ENCODE measurements at places on chromosomes 5 and 9.

DNA sequence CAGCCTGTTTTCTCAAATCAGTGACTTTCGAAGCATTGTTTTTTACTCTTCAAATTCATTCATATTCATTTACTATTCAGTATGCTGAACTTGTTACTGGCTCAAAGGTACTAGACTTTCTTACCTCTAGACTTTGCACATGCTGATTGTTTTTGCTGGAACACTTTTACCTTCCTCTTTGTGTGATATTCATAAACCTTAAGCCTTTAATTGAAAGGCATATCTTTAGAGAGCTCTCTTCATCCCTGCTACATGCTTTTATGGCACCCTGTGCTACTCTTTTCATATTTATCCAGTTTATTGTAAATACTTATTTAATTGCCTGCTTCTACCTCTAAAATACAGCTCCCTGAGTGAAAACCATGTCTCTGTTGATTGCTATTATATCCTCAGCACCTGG is 48.7 kb upstream of the LRRC19 start:
- DNase-seq: no peak

DNA sequence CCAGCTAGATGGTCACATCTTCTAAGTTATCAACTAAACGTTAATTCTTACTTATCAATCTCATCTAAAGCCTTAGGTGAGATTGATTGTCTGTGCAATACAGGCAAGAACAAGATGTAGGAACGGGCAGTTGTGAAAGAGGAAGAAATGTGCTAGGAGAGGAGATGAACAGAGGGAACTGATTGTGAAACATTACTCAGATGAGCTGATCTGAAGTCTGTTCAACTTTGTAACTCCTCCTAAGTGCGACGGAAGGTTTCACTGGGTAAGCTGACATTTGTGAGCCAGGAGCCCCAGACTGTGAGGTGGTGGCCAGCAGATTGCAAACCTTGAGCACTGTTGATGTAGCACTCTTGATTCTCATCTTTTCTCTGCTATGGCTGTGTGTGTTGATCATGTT is 204.1 kb downstream of the CD180 start:
- DNase-seq: no peak

GRCh38 chr5:79962575-79963222 is 28.4 kb downstream of the MTX3 start:
- DNase-seq: no peak

DNA sequence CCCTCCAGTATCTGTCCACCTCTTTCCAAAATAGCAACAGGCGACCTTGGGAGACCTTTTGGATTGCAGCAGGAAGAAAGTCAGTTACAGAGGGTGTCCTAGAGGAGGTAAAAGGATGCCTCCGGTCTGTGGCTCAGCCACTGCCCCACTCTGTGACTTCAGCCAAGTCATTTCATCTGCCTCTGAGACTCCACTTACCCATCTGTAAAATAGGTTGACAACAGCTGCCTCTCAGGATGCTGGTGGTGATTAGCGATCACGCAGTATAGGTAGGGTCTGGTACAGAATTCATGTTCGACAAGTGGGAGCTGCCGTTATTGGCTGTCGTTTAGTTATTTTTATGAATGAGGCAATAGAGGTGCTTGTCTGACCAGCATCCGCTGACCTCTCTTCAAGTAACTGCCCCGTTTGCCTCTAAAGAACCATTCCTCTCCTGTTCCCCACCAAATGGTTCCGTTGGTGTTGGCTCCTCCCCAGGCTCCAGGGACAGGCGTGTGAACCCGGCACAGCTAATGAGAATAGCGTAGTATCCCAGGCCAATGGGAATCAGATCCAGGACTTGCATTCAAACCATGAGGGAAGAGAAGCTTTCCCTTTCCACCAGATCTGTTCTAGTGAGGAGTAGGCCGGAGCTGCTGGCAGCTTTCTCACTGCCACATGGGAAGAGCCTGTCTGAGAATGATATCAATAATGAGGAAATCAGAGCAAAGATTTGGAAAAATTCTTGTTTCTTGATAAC is 64.1 kb downstream of the SMIM23 start:
- DNase-seq: no peak

DNA sequence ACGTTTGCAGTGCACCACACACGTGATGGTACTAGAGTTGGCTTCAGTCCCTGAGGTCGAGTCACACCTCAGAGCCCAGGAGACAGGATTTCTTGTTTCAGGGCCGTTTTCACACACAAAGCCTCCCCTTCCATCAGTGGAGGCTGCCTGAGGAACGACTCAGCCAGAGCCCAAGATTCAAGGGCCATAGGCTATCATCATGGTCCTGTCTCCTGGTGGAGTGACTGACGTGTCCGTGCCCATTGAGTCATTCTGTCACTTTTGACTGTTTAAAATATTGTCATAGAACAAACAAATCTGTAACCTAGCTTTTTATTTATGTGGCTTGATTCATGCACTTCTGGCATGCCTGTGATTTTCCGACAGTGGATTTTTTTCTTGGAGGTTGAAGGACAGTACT is 28.3 kb downstream of the CAMK2A start:
- DNase-seq: no peak

- DNase-seq: no peak
Observed at GRCh38 chr5:169200125-169200778, 100.7 kb downstream of the SLIT3 start.

DNA sequence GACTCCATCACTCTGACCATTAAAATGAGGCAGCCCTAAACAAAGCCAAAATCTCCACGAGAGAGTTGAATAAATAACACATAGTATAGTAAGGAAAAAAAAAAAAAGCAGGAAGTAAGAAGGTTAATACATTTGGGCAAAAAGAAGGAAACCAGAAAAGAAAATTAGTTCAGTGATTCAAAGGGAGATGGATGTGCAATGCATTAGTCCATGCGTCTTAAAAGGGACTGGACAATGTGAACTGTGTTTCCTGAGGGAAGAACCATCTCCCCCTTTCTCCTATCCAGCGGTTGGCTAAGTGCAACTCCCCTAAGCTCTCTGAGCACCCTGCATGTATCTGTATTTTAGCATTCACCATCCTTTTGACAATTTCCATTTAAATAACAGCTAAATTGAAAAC is 1.4 kb downstream of the ANKRA2 start:
- no peak for DNase-seq

- no peak for DNase-seq
Observed at GRCh38 chr5:2366816-2367215, 384.7 kb downstream of the IRX2 start.

- no peak for DNase-seq
Observed at GRCh38 chr5:68303754-68304420, 88.3 kb downstream of the PIK3R1 start.

DNA sequence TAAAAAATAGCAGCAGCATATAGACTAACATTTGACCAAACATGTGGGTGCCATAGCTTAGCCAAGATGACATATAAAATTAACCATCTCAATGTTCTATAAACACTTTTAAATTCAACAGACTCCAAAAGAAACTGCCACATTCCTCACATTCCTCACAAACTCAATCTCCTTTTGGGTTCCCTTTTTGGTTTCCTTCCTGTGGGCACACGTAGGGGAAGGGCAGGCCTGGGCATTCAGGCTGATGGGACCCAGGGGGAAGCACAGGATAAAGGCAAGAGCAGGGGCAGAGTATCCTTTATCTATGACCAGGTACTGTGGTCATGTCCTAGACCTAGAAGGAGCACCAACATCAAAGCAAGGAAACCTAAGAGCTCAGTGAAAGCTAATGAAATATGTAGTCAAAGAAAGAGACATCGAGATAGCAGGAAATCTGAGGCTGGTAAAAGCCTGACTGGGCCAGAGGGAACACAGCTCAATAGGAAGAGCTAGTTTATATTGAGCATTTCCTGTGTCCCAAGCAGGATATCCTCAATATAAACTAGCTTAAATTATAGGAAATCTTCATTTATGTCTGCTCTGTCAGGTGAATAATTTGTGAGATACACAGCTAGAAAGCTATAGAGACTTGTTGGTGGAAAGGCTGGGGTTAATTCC is 13.6 kb upstream of the ERAP1 start:
- DNase-seq: no peak

DNA sequence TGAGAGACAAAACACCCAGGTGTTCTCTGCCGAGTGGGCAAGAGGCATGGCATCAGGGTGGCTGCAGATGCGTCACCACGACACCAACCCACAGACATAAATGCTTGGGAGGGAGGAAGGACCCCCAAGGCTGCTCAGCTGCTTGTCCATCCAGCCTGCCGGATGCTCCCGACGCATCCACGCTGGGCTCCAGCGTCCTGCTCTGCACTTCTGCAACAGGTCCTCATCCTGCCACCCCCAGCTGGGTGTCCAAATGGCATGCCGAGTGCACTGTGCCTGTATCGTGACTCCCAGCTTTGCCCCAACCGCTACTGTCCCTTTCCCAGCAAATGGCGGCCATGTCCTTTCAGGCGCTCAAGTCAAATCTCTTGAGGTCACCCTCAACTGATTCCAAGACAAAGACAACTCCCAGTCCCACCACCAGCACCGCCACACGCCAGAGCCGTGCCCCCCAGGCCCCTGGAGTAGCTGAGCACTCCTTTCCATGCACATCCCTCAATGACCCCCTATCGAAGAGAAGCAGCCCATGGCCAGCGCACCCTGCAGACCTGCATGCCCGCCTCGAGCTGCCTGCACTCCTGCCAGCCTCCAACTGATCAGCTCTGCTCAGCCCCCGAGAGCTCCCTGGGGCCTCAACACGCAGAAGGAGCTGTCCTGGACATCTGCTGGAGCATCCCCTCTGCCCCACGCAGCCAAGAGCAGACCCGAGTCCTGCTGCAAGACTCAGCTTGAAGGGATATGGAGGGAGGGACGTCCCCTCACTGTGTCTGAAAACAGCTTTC is 116.7 kb downstream of the ROR2 start:
- DNase-seq: no peak

DNA sequence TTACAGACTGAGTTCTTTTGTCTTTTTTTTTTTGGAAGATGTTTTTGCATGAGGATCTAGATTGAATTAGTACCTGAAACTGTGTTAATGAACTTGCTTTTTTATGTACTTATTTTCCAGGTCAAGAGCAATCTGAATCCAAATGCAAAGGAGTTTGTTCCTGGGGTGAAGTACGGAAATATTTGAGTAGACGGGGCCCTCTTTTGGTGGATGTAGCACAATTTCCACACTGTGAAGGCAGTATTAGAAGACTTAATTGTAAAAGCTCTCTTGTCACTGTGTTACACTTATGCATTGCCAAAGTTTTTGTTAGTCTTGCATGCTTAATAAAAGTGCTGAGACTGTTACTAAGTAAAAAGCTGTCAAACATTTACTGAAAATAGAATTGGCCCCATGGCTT is 14.5 kb downstream of the SLC23A1 start:
- DNase-seq: no peak
